ENCODE measurements at places on chromosomes 1 and 21.
A peak's percentile ranks its signal among the peaks of the same experiment; 100 is the strongest.

DNA sequence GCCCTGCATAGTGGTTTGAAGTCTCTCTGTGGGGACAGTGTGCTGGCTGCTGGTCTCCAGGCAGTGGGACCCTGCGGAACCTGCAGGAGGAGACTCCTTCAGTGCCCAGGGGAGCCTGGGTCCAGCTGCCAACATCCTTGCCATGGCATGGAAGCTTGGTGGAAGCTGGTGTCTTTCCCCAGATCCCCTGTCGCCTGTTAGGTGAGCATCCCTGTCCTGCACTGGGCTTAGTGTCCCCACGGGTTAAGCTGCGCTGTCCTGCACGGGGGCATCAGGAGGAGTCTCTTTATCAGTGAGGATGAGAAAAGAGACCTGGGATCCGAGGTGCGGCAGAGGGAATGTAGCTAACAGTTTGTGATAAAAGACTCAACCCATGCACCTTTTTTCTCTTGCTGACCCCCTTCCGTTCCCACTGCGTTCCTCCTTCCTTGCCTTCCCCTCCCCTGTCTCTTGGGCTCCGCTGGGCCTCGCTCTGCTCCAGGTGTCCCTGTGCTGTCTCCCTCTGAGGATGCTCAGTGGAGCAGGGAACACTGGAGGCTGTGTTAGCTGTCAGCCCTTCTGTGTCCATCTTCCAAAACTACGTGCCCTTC lies 59.3 kb downstream of the SLC37A1 start:
- DNase-seq = no peak

DNA sequence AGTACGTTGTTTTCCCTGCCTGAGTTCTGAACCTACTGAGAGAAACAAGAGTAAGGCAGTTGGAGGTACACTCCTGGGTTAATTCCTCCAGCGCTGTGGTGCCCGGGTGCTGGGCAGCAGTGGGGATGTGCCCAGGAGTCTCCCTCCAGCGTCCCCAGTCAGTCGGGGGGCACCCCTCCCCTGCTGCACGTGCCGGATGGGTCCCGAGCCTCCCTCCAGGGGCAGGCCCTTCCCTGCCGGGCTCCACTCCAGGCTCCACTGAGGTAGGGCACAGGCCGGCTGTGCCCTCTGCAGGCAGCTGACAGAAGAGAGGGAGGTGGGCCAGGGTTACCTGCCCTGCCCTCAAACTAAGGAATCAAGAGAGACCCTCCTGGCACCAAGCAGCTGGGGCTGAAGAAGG lies 238.1 kb upstream of the VAMP3 start:
- DNase-seq = no peak

DNA sequence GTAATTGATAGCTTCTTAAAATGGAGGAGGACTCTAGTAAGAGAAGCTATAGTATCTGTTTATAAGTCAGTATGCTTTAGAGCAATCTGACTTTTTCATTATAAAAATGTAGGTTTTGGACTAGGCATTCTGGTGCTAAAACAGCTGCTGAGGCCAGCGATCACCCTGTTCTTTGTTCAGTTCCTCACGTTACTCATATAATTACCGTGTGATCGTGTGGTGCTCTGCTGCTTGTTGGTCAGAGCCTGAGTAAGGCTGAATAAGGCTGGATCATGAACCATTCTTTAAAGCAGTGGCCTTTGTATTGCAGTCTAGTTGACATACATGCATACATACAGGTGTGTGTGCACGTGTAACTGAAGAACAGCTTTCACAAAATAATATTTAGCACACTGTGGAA lies 25.2 kb downstream of the CDC42 start:
- no peak for DNase-seq

- DNase-seq = no peak
Observed at GRCh38 chr1:155529929-155530328, 32.7 kb downstream of the ASH1L start.

- no peak for DNase-seq
Observed at GRCh38 chr21:46150073-46150472, 5.3 kb downstream of the FTCD start.

GRCh38 chr1:177249231-177249630 lies 78.5 kb downstream of the BRINP2 start:
- DNase-seq = no peak

DNA sequence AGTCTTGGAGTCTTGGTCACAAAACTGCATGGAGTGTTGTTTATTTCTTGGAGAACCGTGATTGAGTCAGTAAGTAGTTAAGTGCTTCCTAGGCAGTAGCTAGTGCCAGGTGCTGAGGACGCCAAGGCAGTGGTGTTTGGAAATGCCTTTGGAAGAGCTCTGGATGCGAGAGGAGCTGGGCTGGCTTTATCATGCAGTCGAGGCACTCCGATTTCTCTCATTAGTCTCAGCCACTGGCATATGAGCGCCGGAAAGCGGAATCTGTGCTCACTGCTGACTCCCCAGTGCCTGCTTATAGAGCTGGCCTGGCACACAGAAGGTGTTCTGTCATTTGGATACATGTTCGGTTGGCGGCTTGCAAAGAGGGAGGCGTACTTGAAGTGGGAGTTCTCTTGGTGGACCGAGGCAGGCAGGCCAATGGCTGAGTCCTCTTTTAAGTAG lies 3.6 kb downstream of the TENT5C start:
- no peak for DNase-seq

- no peak for DNase-seq
Observed at GRCh38 chr1:39980555-39981313, 25.8 kb downstream of the MFSD2A start.

- no peak for DNase-seq
Observed at GRCh38 chr1:203691447-203691846, 64.8 kb downstream of the ATP2B4 start.

DNA sequence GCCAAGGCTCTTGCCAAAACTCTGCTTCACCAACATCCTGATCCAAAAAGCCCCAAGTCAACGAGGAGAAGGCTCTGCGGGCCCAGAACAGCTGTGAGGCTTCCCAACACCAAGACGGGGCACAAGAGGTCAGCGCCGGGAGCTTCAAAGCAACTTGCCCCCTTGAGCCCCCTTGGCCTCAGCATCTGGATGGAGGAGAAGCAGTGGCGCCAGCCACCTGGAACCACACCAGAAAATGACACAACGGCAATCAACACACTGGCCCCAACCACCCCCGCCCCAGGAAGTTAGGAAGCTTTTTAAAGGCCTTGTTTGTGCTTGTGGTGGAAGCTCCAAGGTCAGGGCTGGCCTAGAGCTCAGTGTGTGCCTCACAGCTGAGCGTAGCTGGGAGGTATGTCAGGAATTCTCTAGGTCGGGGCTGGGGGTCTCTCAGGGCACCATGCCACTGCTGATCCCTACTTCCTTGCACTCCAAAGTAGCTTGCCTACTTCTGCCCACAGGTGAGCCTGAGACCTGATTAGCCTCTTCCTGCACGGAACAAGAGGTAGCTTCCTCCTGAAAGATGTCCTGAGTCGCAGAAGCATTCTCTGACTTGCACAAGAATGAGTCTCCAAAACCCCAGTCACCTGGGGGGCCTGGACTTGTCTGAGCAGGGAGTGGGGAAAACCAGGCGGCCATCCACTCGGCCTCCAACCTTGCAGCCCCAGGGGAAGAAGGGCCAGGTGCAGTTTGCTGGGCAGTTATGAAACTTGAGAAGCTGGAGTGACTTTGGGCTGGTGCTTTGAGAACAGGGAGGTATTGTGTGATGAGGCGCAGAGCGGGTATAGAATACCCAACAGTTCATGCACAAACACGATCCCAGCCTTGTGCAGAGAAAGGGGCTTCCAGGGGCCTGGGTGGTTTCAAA lies 9.7 kb upstream of the SRP9 start:
- no peak for DNase-seq

DNA sequence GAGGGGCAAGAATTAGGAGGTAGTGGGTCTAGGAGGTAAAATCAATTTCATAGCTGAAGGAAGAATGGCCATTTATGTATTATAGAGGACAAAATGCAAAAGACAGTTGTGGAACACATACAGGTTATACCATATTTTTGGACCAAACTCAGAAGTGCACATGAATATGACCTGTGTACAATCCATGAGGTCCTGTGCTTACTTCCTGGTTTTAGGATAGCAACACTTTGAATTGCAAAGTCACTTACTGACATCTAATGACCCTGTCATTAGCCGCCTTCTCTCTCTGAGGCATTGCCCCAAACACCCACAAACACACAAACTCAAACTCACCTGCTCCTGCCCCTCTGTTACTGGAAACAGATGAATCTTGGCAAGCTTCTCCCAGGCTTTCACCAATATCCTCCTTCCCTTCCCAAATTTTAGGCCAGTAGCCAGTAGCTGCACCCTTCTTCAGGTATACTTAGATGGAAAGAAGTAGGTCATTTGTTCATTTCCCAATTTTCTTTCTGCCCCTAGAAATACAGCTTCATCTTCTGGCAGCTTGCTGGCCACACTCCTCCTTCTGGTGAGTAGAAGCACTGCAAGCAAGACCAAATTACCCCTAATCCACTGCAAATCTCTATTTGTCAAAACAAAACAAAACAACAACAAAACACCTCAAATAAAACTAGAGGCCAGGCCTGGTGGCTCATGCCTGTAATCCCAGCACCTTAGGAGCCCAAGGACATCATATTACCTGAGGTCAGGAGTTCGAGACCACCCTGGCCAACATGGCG lies 13.7 kb upstream of the RPL5 start:
- DNase-seq = no peak

DNA sequence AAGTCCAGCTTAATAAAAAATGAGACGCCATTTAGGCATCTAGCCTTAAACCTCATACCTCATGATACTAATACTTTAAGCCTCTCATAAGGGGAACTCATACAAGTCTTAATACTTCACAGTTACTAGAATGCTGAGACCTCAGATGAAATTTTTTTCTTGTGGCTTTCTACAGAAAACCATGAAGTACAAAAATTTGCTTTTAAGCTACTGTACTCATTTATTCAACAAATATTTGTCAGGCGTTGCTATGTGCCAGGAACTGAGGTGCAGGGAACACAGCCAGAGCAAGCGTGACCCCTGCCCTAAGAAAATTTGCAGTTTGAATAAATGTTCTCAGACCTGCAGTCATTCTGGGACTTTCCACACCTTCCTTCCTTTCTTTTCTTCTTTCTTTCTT lies 150.6 kb downstream of the MRPL39 start:
- no peak for DNase-seq

DNA sequence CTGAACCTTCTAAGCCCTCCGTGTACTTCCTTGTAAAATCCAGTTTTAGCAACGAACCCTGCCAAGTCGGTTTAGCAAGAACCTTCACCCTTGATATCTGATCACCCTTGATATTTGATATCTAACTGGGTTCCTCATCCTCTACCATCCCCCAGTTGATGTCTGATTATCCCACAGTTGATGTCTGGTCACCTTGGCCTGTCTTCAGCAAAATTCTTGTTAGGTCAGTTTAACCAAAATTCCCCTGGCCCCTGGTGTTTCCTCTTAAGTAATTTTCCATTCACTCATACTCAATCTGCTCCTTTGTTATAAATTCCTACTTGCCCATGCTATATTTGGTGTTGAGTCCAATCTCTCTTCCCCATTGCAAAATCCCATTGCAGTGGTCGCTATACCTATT lies 114.5 kb upstream of the ZNHIT6 start:
- DNase-seq = no peak

GRCh38 chr21:34825948-34826548 lies 157.3 kb downstream of the CLIC6 start:
- no peak for DNase-seq

- DNase-seq = no peak
Observed at GRCh38 chr1:17113963-17114362, 5.3 kb downstream of the PADI2 start.

DNA sequence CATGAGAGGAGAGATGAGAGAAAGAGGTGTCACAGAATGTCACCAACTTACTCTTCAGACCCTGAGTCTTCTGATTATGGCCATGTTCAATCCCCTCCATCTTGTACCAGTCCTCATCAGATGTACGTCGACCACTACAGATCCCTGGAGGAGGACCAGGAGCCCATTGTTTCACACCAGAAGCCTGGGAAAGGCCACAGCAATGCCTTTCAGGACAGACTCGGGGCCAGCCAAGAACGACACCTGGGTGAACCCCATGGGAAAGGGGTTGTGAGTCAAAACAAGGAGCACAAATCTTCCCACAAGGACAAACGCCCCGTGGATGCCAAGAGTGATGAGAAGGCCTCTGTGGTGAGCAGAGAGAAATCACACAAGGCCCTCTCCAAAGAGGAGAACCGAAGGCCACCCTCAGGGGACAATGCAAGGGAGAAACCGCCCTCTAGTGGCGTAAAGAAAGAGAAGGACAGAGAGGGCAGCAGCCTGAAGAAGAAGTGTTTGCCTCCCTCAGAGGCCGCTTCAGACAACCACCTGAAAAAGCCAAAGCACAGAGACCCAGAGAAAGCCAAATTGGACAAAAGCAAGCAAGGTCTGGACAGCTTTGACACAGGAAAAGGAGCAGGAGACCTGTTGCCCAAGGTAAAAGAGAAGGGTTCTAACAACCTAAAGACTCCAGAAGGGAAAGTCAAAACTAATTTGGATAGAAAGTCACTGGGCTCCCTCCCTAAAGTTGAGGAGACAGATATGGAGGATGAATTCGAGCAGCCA lies 8.0 kb downstream of the ELOA start:
- peak; percentile 62 for DNase-seq

DNA sequence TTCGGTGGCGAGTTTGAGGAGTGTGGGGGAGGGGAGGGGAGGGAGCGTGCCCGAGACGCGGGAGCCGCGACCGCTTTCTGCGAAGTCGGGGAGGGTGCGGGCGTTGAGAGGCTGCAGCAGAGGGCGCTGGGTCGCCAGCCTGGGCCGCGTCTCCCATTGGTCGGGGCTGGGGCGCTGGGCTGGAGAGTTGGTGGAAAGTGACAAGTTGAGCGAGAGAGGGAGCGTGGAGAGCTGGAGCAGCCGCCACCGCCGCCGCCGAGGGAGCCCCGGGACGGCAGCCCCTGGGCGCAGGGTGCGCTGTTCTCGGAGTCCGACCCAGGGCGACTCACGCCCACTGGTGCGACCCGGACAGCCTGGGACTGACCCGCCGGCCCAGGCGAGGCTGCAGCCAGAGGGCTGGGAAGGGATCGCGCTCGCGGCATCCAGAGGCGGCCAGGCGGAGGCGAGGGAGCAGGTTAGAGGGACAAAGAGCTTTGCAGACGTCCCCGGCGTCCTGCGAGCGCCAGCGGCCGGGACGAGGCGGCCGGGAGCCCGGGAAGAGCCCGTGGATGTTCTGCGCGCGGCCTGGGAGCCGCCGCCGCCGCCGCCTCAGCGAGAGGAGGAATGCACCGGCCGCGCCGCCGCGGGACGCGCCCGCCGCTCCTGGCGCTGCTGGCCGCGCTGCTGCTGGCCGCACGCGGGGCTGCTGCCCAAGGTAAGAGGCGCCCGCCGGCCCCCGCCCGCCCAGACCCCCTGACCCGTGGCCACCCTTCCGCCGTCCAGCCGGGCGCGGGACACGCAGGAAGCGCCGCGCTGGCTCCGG lies at the start of gene ROR1:
ROR1 (plus strand) TSS at position 203 of the 802 bp plus-strand sequence.
- DNase-seq = peak; percentile 20

GRCh38 chr1:225611537-225612223 lies 41.2 kb downstream of the ENAH start:
- no peak for DNase-seq

- DNase-seq = no peak
Observed at GRCh38 chr1:217018648-217019047, 295.4 kb upstream of the ESRRG start.

DNA sequence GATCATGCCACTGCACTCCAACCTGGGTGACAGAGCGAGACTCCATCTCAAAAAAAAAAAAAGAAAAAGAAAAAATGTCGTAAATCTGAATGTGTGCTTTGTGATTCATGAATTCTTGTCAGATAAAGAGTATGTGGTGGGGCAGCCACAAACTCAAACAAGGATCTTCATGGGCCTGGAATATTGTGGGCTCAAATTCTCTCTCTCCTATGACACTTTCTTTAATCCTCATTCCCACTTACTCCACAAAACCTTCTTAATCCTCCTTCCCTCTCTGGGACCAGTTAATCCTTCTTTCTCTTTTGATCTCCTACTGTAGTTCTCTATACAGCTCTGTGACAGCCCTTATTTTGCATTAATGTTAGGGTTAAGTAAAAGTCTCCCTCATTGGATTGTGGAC lies 112.3 kb downstream of the AK5 start:
- DNase-seq = no peak

Measured in GM12892 (cell line).